ENCODE measurements at places on chromosomes 12 and 14. TPM values are rescaled to one million over a fixed set of nuclear protein-coding genes. Genes with fewer than 3 reads are reported as not detected.

AQP6 gene
- not detected for total RNA-seq

SLC2A13 gene
- total RNA-seq = 3.2 TPM

GRCh38 chr14:55620277-55620676 is 40.3 kb downstream of the KTN1 start:
- DNase-seq = no peak

LRFN5 gene
- total RNA-seq = not detected

GRCh38 chr12:52233462-52234207 is 592 bp downstream of the KRT7 start:
- DNase-seq = peak; percentile 35

DNA sequence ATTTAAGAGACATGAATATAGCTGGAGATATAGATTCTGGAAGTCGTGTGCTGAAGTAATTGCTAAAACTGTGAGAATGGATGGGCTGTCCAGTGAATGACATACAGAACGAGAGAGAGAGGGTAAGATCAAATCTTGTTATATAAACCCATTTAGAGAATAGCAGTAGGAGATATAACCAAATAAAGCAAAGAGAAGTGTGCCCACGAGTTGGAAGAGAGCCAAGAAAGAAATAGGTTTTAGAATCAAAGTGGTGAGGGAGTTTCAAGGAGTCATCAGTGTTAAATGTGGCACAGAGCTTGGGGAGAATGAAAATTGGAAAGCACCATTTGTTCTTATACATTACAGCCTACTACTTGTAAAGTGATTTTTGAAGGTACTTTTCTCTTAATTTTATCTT is 19.2 kb downstream of the TOGARAM1 start:
- DNase-seq = no peak

TXNDC16 gene
- total RNA-seq = 3.9 TPM

DNA sequence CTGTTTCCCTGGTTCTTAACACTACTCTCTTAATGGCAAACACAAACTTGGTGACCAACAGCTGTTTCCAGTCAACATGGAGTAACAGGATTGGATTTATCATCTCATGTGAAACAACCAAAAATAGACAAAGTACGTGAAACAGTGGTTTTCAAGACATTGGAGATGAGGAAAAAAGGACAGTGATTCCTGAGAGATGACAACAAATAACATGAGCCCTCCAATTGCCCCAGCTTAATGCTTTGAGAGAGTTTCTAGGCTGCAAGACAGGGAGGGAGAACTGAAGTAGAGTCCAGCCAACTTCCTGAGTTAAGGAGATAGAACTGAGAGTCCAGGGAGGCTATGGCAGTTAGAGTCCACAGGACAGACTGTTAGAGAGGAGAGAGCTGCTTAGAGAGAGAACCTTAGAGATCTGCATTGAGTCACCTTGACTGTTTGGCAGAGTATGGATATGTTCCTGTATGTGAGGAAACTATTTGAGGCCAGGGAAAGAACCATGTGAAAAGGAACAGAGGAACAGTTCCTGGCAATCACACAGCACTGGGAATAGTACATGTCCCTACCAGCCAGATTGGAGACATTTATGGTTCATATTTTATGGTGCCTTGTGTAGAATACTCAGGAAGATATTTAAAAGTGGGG is 106.4 kb downstream of the PCNX1 start:
- no peak for DNase-seq

GRCh38 chr12:18436170-18436569 is 174.9 kb downstream of the PIK3C2G start:
- DNase-seq = no peak

- DNase-seq = peak; percentile 86
These were observed 12.0 kb upstream of the BLTP3B start for GRCh38 chr12:100154474-100155247.

TAS2R42 gene
- not detected for total RNA-seq

CLEC6A gene
- total RNA-seq = not detected

- peak; percentile 55 for DNase-seq
These were observed 105.6 kb downstream of the DAAM1 start for GRCh38 chr14:59293935-59294661.

- DNase-seq = no peak
These were observed 7.0 kb downstream of the ACVRL1 start for GRCh38 chr12:51914034-51914923.

OTUB2 gene
- total RNA-seq = 7.7 TPM

DNA sequence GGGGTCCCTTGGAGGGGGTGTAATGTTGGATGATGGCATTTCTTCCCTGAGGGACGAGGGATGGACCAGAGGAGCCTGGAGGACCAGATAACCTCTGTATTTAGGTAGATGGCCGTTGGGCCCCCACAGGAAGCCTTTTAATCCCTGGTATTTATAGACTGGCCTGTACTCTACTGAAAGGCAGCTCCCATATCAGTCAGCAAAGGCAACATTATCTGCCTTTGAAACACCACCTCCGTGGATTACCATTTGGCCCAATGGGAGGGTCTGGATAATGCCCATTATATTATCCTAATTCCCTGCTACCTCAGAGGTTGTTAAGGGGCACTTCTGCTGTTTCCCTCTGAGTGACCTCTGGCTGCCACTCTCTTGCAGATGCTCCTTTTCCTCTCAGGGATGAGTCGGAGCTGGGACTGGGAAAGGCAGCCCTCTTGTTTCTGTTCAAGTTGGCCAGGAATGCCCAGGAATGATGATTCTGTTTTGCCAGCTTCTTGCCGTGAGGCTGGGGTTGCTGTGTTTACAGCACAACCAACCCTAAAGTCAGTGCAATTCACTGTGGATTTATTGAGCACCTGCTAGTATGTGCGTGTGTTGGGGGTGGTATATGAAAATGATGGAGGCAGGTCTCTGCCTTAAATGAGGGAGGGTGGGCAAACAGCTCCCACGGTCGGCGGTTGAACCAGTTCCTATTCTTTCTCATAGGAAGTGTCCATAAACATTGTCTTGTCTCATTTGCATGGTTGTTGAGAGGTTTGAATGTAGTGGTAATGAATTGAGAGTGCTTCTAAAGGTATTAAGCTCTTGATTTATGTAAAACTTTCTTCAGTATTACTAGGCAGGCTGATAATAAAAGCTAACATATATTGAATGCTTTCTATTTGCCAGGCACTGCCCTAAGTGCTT is 18.1 kb downstream of the SUSD6 start:
- DNase-seq = no peak

- DNase-seq = no peak
These were observed 49.2 kb upstream of the LYZ start for GRCh38 chr12:69298947-69299346.

HNRNPC gene
- 772 TPM for total RNA-seq

PLEKHD1 gene
- 0.15 TPM for total RNA-seq

DNA sequence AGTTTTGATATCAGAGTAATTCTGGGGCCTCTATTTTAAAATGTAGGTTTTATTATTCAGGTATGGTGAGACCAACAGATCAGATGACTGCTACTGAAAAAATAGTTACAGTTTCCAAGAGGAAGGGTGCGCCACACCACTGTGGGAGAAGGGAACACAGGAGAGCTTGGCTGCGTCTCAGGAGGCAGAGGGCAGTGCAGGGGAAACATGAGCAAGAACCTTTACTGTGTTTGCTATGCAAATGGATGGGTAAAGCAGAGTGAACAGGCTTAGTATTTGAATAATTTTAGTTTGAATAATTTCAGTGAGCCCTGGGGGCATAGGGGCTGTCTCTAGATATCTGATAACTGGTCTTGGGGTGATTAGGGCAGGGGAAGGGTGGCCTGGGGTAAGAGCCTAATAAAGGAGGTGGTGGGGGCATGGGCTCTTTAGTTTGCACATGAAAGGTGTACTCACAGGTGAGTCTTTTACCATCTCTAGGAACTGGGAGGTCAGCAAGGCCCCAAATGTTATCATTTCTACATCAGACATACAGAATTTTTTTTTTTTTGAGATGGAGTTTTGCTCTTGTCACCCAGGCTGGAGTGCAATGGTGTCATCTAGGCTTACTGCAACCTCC is 196.8 kb upstream of the NEDD1 start:
- DNase-seq = peak; percentile 63

DNA sequence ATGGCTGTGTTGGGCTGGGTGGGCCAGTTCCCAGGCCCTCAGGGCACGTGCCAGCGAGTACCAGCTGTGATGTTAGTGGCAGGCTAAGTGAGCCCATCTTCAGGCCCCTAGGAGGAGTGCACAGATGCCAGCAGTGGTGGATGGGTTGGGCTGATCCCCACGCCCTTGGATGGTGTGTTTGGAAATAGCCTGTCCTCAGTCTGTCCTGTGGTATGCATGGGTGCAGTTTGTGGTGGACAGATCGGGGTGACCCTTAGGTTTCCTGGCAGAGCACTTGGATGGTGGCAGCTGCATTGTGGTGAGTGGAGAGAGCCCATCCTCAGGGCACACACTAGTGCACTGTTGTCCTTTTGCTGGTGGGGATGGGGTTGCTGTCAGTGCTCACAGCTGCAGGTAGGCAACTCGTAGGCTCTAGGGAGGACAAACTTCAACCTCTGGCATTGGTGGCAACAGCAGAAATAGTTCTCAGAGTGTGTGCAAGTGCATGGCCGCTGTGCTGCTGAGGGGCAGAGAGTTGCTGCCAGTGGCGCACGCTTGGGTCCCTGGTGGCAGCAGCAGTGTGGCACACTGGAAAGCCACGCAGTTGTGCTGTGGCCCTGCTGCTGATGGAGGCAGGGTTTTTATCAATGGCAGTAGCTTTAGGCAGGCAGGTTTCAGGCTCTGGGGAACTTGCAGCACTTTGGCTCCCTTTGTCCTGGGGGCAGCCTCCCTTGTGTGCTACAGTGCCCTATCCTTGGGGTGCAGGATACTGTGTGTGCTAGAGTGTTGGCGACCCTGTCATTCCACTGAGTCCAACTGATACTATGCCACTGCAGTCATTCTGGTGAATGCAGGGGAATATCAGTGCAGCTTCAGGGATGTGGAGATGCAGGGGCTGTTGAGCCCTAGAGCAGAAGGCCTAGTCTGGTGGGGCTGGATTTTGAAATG is 65.5 kb downstream of the FBXO33 start:
- no peak for DNase-seq

RASSF8 gene
- total RNA-seq = 51.2 TPM

DNA sequence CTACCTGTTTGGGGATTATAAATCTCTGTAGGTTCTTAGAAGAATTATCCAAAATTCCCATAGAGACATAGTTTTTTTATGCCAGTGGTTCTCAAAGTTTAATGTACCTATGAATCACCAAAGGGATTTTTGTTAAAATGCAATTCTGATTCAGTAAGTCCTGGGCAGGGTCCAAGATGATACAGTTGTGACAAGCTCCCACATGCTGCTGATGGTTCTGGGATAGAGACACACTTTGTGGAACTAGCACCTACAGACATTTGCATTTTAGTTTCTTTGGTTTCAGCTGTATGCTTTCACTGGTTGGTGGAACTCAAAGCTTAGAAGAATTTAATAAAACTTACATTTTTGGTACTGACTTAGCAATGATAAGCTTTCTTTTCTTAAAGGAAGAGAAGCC is 80.4 kb downstream of the PTCSC3 start:
- DNase-seq = peak; percentile 37

DNA sequence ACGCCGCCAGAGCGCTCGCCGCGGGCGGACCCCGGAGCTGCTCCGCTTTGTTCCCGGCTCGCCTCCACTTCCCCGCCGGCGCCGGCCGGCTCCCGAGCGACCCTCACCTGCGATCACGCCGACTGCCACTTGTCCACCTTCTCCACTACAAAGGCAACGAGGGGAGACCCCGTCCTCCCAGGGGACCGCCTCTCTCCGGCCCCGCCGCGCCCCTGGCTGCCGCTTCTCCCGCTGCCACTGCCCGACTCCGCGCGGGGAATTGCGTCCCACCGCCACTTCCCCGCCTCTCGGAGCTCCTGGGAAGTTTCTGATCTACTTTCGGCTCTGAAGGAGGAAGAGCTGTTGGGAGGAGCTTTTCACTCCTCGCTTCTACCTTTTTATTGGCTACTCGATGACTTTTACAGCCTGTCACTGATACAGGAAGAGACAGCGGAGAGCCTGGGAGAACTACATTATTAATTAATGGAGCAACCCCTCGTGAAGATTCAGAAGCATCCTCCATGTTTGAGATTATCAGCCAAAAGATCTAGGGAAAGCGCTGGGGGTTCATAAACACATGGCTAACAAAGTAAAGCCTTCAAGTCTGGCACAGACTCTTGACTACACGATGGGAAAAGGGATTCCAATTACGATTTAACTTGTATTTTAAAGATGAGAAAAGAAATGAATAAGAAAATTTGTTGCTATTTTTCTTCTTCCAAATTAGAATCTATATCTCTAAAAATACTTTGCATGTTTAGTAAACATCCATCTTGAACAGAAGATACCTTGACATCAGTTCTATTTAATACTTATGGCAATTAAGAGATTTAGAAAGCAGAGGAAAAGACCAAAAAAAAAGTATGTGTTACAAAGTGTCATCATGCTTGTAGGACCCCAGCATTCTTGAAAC is at the start of gene BAZ1A:
TSS of gene BAZ1A (minus strand) at position 330 of the 892 bp plus-strand sequence. CDS start 756 bp downstream, outside the sequence.
- DNase-seq = peak; percentile 93

KRT73 gene
- total RNA-seq = not detected

FAM186B gene
- 1.1 TPM for total RNA-seq

DNA sequence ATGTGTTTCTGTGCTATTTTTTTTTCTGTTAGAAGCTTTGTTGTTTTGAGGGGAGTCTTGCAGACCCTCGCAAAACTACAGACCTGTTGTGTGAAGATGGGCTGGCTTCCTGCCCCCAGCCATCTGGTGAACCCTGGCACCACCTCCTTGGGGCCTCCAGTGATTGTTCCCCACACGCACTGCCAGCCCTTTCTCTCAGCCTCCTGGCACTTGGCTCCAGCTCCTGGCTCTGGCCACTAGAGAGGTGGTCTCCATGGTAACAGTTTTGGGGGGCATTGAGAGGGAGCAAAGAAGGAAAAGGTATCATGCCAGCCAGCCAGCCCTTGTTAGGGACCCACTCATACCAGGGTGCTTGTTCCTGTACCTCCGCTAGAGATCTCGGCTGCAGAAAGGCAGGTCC is 176.4 kb upstream of the RPH3A start:
- DNase-seq = no peak

DNA sequence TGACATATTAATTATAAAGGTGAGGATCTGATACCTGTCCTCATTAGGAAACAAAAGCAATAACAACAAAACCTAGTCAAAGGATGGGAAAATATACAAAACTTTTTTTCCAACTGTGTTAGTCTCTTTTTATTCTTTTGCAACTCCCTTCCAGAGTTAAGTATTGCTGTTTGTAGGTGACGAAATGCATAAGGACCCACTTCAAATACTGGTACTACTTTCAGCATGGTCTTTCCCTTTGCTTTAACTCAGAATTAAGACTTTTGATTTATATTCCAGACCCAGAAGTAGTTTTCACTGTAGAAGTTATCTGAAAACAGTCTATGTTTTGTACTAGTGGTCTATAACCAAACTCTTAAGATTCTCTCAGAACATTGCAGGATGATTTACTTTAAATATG is 34.1 kb upstream of the ABCC9 start:
- no peak for DNase-seq

G2E3 gene
- total RNA-seq = 32.8 TPM

- peak; percentile 41 for DNase-seq
These were observed 12.5 kb upstream of the MAP3K9 start for GRCh38 chr14:70821584-70822529.

- peak; percentile 85 for DNase-seq
These were observed 84.2 kb downstream of the GCH1 start for GRCh38 chr14:54818201-54819133.

TSPAN19 gene
- not detected for total RNA-seq

MAP3K9 gene
- 14.3 TPM for total RNA-seq

CORO1C gene
- total RNA-seq = 179 TPM
